ENCODE measurements at places on chromosomes 5 and 9.
A peak's percentile ranks its signal among the peaks of the same experiment; 100 is the strongest.

- DNase-seq: peak; percentile 80
Measured at GRCh38 chr5:76269932-76270610, 133.0 kb upstream of the IQGAP2 start.

- peak; percentile 49 for DNase-seq
Measured at GRCh38 chr5:168706655-168707069, 127.5 kb upstream of the PANK3 start.

DNA sequence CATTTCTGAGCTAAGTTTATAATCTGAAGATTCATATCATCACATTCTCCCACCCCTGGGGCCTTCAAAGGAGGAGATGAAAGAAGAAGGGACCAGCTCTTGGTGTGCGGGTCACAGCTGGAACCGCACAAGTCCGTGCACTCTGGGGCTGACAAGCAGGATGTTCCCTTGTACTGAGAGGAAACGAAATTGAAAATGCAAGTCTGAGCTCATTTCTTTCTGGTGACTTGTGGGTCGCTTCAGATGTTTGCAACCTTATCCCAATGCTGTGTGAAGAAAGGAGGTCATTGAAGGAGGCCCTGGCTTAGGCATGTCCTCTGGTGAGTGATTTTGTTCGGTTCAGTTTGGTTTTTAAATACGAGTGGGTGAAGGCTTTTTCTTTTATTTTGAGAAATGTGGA, 59.6 kb downstream of the C9orf152 start:
- DNase-seq: no peak

DNA sequence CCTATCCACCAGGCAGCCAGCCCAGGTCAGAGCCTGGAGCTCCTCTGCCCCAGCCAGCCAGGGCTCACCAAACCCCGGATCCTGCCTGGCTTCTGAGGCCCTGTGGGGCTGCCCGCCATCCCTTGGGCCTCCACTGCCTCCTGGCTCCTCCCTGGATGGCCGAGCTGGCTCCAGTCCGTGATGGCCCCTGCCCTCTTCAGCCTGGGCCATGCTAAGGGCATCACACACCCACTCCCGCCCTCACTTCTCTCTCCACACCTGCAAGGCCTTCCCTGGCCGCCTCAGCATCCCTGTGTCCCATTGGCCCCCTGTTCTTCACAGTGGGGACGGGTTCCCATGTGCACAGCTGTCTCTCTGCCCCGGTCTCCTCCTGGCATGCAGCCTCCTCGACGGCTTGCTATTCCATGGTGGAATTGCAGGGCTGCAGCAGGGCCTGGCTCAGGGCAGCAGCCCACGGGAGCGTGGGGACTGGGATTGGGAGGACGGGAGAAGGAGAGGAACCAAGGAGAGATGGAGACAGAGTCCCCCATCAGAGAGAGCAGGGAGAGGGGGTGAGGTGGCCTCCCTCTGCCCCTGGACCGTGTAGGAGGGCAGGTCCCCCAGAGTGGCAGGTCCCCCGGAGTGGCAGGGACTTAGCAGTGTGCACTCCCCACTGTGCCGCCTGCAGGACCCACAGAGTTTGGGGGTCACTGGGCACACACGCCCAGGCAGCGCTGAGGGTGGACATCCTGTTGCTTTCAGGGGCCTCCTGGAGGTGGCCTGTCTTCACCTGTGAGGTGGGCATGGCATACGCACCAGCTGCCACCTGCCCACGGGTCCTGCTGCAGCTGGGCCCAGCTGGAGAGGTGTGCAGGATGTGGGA, 16.7 kb upstream of the RNU6ATAC start:
- no peak for DNase-seq

GRCh38 chr9:13033959-13034693, 245.4 kb downstream of the MPDZ start:
- DNase-seq: peak; percentile 42

DNA sequence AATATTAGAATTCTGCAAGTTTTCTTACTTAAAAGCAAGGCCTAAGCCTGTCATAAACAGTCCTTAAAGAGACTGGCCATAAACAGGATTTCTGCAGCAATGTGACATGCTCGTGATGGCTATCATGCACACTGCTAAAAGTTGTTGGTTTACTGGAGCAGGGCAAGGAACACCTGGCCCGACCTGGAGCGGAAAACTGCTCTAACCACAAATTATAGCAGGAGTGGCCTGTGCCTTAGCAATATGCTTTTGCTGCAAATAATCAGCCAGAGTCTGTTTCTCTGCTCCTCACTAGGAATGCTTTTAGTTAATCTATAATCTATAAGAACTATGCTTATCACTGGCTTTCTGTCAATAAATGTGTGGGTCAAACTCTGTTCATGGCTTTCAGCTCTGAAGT, 322.9 kb upstream of the RPS23 start:
- peak; percentile 89 for DNase-seq

DNA sequence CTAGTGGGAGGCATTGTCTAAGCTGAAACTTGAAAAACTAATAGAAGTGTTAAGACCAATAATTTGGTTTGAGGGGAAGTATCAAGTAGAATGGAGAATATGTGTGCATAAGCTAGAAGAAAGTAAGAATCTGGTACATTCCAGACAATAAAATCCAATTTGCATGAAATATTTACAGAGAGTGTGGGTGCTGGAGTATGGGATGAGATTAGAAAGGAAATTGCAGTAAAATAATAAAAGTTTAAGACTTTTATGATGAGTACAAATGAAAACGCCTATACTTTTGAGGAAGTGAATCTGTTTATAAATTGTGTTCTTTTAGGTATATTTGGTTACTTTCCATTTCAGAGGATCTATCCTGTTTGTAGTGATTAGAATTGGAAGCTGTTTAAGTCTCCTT, 165.4 kb upstream of the TNC start:
- no peak for DNase-seq

DNA sequence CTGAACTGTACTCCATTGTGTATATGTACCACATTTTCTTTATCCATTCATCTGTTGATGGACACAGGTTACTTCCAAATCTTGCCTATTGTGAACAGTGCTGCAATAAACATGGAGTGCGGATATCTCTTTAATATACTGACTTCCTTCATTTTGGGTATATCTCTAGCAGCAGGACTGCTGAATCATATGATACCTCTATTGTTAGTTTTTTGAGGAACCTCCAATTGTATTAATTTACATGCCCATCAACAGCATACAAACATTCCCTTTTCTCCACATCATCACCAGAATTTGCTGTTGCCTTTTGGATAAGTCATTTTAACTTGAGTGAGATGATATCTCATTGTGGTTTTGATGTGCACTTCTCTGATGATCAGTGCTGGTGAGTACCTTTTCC, 81.8 kb upstream of the FAM120A start:
- no peak for DNase-seq

All from renal cortical epithelial cell (primary cell).